Ascending aorta (tissue), 2 donors: ENCODE measurements at places on chromosomes 4 and X.
A peak's percentile ranks its signal among the peaks of the same experiment; 100 is the strongest.

DNA sequence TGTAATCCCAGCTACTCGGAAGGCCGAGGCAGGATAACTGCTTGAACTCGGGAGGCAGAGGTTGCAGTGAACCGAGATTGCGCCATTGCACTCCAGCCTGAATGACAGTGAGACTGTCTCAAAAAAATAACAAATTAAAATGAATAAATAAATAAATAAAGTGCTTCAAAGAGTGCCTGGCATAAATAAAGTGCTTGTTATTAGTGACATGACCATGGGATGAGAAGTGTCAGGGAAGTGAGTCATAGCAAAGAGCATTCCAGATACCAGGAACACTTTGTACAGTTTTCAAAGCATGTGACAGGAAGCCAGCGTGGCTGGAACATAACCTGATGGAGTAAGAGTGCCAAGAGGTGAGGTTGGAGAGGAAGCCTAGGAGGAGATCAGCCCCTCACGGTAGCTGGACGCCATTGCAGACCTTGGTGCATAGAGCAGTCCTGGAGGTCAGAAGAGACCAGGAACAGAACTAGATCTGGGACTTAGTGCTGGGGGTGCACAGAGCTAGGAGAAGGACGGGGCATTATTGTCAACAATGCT is 6.0 kb upstream of the WDR13 start:
- no peak overlapping the region for H3K4me3 ChIP-seq
- H3K27me3 ChIP-seq: no peaks in the 10 kb centered on the region
- no peaks in the 10 kb centered on the region for H3K4me1 ChIP-seq
- H3K27ac ChIP-seq: no peak overlapping the region

DNA sequence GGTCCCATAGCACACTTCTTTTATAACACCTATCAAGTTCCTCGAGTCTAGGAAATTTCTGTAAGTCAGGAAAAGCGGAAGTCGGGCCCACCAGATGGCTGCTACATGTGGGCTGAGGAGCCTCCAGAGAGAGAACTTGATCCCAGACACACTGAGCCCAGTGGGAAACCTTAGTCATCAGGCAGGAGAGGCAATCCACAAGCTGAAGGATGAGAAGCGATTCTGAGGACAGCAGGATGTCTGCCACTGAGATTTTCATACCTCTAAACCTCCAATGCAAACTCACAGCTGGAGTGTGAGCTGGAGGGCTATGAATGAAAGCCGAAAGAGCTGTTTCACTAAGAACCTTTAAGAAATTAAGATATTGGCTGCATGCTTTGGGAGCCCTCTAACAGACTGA is 52.6 kb upstream of the PDHA1 start:
- no peaks in the 10 kb centered on the region for H3K4me1 ChIP-seq
- DNase-seq: no peak
- H3K36me3 ChIP-seq: no peaks in the 10 kb centered on the region
- no peak overlapping the region for H3K4me3 ChIP-seq
- H3K27ac ChIP-seq: no peak overlapping the region
- no peaks in the 10 kb centered on the region for H3K27me3 ChIP-seq

DNA sequence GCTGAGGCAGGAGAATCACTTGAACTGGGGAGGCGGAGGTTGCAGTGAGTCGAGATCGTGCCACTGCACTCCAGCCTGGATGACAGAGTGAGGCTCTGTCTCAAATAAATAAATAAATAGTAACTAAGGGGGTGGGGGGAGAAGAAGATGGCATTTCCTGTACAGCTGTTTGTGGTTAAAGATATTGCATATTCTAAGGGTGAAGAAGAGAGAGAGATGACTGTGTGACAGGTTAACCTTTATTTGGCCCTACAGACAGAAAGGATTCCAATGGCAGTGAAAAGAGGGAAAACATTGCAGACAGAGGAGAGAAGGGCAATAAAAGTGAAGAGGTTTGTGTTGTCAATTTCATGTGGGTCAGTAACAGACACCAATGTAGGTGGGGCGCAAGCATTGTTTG is 9.4 kb downstream of the TASL start:
- H3K4me1 ChIP-seq: no peaks in the 10 kb centered on the region
- no peak overlapping the region for H3K27ac ChIP-seq
- H3K4me3 ChIP-seq: no peak overlapping the region
- no peak for DNase-seq

- no peaks in the 10 kb centered on the region for H3K36me3 ChIP-seq
- no peaks in the 10 kb centered on the region for H3K27me3 ChIP-seq
- no peaks in the 10 kb centered on the region for H3K4me1 ChIP-seq
Observed at GRCh38 chr4:138035781-138036258, 206.3 kb downstream of the SLC7A11 start.

DNA sequence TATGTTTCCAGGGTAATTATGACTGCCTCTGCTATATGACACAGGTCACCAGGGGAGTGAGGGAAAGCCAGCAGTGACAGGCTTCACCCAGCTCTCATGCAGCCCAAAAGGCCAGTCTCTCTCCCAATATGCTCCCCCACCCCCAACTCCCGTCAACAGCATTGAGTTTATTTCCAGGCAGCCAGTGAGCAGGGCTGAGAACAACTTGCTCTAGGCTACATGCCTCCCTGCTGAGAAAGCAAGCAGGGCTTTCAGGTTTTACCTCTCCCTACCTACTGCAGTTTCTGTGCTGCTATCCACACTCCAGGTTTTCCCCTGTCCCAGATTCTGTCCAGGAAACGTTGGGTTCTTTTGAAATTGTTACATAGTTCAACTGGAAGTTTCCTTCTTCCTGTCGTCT is 291.4 kb downstream of the PABPC4L start:
- H3K27me3 ChIP-seq: no peaks in the 10 kb centered on the region
- DNase-seq: no peak
- no peaks in the 10 kb centered on the region for H3K4me1 ChIP-seq

GRCh38 chrX:153370293-153371055 is 30.7 kb downstream of the PNMA6E start:
- H3K27me3 ChIP-seq: no peaks in the 10 kb centered on the region
- no peaks in the 10 kb centered on the region for H3K4me1 ChIP-seq
- H3K36me3 ChIP-seq: no peaks in the 10 kb centered on the region

DNA sequence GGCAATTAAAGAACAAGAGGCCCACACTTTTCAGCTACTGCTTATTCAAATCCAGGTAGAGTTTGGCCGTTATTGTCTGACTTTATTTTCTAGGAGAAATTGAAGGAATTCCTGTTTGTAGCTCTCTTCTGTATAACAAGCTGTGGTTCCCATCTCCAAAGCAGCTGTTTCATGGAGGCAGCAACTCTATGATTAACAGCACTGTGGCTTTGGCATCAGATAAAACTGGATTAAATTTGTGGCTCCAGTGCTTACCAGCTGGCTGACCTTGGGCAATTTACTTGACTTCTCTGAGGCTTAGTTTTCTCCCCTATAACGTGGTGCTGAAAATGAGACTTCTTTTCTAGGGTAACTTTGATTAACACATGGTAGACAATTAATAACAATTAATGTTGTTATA is 28.1 kb downstream of the SLC30A9 start:
- no peaks in the 10 kb centered on the region for H3K27me3 ChIP-seq
- H3K4me1 ChIP-seq: no peaks in the 10 kb centered on the region
- no peak for DNase-seq
- H3K36me3 ChIP-seq: no peaks in the 10 kb centered on the region

DNA sequence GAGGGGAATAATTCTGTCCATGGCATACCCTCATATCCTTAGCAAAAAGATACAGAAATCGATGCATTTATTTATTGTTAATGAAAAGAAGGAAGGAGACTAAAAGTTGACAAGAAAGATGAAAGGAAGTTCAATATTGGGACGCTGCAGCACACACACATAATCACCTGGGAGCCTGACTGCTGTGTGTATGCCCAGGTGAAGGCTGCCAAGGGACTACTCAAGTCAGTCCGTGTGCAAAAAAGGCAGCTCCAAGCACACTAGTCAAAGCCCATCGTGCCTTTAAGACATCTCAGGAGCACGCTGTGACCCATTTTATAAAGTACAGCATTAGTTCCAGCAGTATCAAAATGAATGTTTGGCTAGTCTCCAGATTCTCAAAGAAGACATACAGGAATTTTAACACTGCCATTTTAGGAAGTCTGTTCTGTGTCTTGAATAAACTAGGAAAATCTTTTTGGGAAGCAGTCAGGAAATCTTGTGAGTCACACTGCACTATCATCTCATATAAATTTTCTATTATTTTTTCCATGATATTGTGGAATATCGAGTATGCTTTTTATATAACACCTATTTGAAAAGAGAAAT is 363.9 kb downstream of the GASK1B start:
- no peaks in the 10 kb centered on the region for H3K36me3 ChIP-seq
- H3K27ac ChIP-seq: no peak overlapping the region
- no peaks in the 10 kb centered on the region for H3K27me3 ChIP-seq
- no peaks in the 10 kb centered on the region for H3K4me1 ChIP-seq
- no peak for DNase-seq

- H3K4me1 ChIP-seq: peaks cover 33% of the 10 kb centered on the region
- H3K4me3 ChIP-seq: peak overlapping the region; percentile 38
- DNase-seq: no peak
- H3K36me3 ChIP-seq: no peaks in the 10 kb centered on the region
- peak overlapping the region; percentile 83 for H3K27ac ChIP-seq
- no peaks in the 10 kb centered on the region for H3K27me3 ChIP-seq
Observed at GRCh38 chr4:7902101-7902553, 37.5 kb downstream of the AFAP1 start.

DNA sequence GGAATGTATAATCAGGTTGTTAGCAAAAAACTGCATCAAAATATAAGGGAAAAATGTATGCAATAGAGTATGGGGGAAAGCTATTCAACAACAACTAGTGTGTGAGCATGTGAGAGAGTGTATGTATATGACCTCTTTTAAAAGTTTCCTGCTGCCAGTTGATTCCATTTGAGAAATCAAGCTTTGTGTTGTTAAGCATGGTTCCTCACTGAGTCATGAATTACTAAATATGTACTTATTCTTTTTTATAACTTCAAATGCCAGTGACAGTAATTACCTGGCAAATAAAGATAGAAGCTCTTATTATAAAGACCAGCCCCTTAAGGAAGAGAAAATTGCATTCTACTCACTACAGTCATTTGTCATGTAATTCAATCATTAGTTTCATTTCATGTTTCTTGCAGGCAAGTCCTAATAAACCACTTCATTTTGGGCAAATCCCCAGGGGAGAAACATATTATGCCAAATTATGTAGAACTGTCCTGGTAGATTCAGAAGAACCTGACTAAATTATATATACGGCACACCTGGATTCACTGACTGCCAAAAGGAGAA is 19.2 kb downstream of the RASGEF1B start:
- H3K36me3 ChIP-seq: no peaks in the 10 kb centered on the region
- H3K27me3 ChIP-seq: no peaks in the 10 kb centered on the region
- no peak for DNase-seq
- H3K4me3 ChIP-seq: no peak overlapping the region
- H3K27ac ChIP-seq: no peak overlapping the region

DNA sequence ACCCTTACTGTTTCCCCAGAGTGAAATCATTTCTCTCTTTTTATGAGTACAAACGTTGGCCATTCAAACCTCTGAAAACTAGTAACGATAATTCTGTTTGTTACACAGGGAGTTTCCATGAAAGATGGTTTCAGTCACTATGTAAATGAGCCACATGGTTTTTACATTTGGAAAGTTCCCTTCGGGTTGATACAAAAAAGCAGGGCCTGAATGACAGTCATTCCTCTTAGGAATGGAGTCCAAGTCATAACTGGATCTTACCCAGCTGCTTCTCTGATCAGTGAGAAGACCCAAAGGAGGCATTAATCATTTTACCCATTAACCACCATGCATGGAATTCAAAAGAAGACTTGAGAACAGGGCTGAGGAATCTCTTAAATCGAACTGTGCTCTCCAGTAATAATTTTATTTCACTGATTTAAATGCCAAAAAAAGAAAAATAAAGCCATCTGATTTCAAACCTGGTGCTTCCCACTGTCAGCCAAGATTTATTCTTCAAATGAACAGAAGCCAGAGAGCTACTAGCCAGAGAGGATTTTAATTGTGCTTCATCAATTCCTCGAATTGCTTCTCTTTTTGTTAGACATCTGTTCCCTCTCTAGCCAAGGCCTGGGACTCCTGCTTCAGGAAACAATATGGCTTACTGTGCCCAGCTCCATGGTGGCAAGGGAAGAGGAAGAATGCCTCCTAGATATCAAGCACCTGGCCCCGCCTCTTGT is 3.2 kb downstream of the SOWAHB start:
- no peak overlapping the region for H3K27ac ChIP-seq
- H3K27me3 ChIP-seq: no peaks in the 10 kb centered on the region
- no peak for DNase-seq
- H3K4me1 ChIP-seq: peaks cover 4% of the 10 kb centered on the region

- H3K27me3 ChIP-seq: no peaks in the 10 kb centered on the region
- no peaks in the 10 kb centered on the region for H3K36me3 ChIP-seq
- H3K27ac ChIP-seq: no peak overlapping the region
- H3K4me1 ChIP-seq: no peaks in the 10 kb centered on the region
- H3K4me3 ChIP-seq: no peak overlapping the region
Observed at GRCh38 chrX:121221322-121221977, 174.0 kb downstream of the GLUD2 start.

- H3K4me1 ChIP-seq: no peaks in the 10 kb centered on the region
- H3K27me3 ChIP-seq: no peaks in the 10 kb centered on the region
- peaks cover 21% of the 10 kb centered on the region for H3K36me3 ChIP-seq
- DNase-seq: no peak
Observed at GRCh38 chr4:41957634-41958033, 22.4 kb downstream of the TMEM33 start.

DNA sequence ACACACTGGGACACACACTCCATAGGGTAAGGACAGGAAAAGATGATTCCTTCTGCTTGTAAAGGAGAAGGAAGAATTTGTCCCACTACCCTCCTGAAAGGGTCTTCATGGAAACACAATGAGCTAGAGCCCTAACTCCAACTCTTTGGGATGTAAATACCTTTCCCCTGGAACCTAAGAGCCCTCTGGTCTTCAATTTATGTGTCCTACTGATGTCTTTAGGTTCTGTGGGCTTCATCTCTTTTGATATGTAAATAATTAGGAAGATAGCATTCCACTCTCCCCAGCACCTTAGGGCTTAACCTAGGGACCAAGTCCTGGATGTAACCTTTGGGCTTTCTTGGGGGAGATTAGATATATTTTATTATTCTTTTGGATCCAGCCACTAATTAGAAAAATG is 38.3 kb downstream of the PF4 start:
- peaks cover 8% of the 10 kb centered on the region for H3K27me3 ChIP-seq
- H3K4me1 ChIP-seq: peaks cover 4% of the 10 kb centered on the region
- H3K4me3 ChIP-seq: no peak overlapping the region
- no peak for DNase-seq

GRCh38 chr4:123984886-123985285 is 588.3 kb downstream of the SPRY1 start:
- H3K36me3 ChIP-seq: no peaks in the 10 kb centered on the region
- H3K4me3 ChIP-seq: no peak overlapping the region
- no peak for DNase-seq
- H3K27me3 ChIP-seq: no peaks in the 10 kb centered on the region
- no peak overlapping the region for H3K27ac ChIP-seq

DNA sequence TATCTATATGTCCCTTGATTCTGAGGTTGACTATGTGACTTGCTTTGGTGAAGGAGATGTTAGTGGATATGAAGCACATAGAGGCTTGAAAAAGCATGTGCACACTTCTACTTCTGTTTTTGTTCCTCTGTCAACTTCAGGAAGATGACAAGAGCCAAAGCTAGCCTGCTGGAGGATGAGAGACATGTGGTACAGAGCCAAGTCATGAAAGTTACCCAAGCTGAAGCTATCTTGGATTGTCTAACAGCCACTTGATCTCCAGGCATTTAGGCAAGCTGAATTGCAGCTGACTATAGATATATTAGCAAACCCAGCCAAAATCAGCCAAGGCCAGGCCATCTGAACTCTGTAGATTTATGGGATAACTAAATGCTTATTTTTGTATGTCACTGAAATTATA is 70.8 kb upstream of the DYNLT3 start:
- no peaks in the 10 kb centered on the region for H3K27me3 ChIP-seq
- no peaks in the 10 kb centered on the region for H3K4me1 ChIP-seq
- no peaks in the 10 kb centered on the region for H3K36me3 ChIP-seq
- H3K27ac ChIP-seq: no peak overlapping the region
